Activated T-helper 1 cell treated with Interleukin-2 at 50 U/mL for 16 hours (primary cell): ENCODE measurements at places on chromosomes 1 and 21.

DNA sequence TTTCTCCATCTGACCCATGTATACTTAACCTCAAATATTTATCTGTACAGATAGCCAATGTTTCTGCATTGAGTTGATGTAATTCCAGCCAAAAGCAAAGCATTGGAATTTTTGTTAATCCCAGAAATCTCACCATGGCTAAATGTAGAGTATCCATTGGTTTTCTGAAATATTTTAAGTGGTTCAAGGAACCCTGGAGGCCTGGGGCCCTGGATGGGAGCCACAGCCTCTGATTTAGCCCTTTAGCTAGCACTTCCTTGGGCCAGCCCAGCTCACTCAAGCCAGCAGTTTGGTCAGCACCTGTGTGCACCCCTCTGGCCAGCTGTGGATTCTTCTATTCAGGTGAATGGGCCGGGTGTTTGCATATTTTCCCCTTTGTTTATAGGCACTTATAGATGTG lies 18.8 kb upstream of the EPS8L3 start:
- no peak for DNase-seq

- DNase-seq = no peak
Measured at GRCh38 chr21:35658242-35658641, 402.1 kb downstream of the SETD4 start.

DNA sequence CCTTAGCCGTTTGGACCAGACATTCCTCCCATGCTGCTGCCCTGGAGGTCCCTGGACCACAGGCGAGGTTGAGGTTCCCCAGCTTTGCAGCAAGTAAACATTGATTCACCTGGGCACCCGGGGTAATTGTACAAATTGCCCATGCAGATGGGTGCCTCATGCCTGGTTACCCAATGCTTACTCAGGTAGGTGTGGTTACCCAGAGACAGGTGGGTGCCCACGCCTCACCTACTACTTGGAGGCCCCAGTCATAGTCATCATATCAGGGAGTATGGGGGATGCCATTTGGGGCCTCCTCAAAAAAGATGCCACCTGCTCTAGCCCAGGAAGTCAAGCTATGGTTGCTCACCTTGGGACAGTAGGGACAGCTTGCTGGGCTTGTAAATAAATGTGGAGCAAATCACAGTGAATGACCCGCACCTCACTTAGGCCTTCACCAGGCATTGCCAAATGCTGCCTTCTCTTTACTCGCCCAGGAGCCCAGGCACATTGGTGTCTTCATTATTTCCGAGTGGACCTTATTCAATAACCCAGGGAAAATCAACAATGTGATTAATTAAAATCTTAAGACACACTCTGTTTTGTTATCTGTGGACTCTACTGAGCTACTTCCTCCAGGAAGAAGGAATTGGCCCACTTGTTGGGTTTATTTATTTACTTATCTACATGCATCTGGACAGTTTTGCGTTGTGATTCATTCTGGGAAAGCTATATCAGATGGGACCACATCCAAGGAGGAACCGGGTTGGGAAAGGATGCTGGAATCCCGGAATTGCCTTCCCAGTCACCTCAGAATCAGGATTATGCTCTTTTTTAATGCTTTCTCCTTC lies 35.6 kb upstream of the GRHL3 start:
- no peak for DNase-seq

DNA sequence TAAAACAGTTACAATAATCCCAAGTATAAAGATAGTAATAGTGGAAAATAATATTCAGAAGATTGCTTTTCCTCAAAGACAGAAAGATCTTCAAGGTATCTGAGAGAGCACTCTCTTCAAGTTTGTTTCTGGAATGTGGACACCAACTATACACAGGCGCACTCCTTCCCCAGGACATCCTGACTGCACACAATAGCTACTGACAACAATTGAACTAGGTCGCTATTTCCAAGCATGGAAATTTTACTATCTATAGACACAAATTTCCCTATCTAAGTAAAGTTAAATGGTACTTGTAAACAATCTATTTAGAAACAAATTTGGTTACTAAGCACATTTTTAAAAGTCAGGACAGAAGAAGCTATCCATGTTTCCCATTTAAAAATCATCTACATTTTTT lies 19.1 kb downstream of the ARHGAP29 start:
- no peak for DNase-seq

- no peak for DNase-seq
Measured at GRCh38 chr1:194281376-194281775, 1095.0 kb upstream of the B3GALT2 start.

DNA sequence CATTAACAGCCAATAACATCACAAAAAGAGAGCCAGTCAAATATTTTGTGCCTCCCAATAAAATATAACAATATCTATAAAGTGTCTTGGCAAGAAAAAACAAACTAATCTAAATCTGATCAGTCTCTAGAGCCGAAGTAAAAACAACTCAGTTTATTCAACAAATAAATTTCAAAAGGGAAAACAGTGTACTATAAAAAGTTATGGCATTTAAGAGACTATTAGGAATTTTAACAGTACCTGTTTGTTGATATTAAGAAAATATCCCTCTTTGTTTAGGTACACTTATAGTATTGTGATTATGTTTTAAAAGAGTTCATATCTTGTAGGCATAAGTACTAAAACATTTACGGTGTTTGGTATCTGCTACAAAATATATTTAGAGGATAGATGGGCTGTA lies 36.6 kb upstream of the C1orf53 start:
- DNase-seq = no peak

GRCh38 chr1:38097284-38097898 lies 50.8 kb upstream of the POU3F1 start:
- no peak for DNase-seq

DNA sequence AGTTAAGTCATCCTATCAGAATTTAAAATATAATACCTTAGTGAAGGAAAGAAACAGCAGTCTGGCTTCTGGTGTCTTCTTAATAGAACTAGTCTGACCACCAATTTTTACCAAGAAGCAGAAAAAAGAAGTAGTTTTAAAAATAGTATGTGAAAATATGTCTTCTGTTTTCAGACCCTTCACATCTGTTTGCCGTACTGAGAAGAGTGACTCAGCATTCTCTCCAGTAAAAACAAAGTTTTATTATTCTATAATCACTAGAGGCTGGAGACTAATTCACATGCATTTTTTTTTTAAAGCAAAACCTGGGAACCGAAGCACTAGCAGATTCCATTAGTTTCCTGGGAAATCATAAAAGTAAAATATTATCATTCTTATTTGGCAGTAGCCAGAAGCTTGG lies 163.8 kb downstream of the COL24A1 start:
- DNase-seq = no peak

DNA sequence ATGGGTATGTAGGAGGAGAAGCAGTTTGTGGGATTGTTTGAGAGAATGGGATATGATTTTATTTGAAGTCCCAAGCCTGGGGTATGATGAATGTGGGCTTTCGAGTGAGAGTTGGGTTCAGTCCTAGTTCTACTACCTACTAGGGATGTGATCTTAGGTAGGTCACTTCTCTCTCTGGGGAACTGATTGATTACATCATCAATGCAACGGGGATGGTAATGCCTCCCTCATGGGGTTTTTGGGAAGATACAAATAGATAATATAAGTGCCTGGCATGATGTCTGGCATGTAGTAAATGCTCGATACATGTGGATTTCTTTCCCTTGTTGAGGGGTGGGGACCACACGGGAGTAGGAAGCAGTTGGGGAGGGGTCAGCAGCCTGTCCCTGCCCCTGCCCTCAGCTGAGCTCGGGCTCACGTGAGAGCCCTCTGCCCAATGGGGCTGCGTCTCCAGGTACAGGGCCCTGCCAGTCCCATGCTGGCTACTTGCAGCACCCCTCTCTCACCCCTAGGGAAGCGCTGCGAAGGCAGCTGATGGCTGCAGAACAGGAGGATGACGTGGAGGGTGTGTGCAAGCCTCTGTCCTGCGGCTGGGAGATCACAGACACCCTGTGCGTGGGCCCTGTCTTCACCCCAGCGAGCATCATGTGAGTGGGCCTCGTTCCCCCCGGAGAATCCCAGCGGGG lies 38.7 kb downstream of the AZIN2 start:
- no peak for DNase-seq

- DNase-seq = no peak
Measured at GRCh38 chr1:176017722-176018121, 189.4 kb downstream of the COP1 start.

- DNase-seq = no peak
Measured at GRCh38 chr1:230176871-230177411, 109.9 kb downstream of the GALNT2 start.

DNA sequence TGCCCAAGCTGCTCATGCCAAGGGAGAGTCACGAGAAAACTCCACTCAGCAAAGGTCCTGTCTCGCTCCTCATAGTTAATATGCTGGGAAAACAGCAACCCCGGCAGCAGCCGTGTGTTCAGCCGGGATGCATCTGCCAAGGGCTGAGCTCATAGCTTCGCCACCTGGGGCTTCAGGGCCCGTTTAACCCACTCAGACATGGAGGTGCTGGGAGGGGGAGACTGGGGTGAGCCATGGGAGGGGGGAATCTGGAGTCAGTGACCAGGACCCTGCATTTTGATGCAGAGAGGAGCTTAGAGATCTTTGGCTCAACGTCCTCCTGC lies 283.4 kb downstream of the PTPRU start:
- no peak for DNase-seq

DNA sequence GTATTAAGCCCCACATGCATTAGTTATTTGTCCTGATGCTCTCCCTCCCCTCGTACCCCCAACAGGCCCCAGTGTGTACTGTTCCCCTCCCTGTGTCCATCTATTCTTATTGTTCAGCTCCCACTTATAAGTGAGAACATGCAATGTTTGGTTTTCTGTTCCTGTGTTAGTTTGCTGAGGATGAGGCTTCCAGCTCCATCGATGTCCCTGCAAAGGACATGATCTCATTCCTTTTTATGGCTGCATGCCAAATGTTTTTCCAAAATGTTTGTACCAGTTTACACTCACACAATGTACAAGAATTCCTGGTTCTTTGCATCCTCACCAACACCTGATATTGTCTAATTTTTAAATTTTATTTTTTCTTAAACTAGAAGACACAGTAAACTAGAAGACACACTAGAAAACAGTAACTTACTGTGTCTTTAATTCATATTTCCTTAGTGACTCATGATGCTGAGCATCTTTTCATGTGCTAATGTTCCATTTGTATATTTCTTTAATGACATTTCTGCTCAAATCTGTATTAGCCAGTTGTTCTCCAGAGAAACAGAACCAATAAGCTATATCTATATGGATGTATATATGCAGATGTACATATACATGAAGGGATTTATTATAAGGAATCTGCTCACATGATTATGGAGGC lies 19.4 kb upstream of the USP1 start:
- DNase-seq = no peak

GRCh38 chr21:38377165-38378088 lies 120.6 kb downstream of the KCNJ15 start:
- DNase-seq = no peak

DNA sequence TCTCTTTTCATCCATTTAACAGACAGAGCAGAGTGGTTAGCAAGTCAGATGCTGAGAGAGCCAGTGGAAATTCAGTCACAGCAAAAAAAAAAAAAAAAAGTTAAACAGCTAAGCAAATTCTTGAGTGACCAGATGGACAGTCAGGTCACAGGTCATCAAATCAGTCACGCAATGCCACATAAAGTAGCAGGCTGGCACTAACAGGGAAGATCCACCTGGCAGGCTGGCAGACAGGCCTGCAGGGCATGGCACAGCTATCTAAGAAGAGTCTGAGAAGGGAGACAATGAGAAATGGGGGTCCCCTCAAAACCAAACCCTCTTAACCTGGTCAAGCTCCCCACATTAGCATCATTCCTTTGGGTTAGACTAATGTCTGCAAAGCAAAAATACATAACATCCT lies 371.9 kb downstream of the TTLL7 start:
- DNase-seq = no peak

DNA sequence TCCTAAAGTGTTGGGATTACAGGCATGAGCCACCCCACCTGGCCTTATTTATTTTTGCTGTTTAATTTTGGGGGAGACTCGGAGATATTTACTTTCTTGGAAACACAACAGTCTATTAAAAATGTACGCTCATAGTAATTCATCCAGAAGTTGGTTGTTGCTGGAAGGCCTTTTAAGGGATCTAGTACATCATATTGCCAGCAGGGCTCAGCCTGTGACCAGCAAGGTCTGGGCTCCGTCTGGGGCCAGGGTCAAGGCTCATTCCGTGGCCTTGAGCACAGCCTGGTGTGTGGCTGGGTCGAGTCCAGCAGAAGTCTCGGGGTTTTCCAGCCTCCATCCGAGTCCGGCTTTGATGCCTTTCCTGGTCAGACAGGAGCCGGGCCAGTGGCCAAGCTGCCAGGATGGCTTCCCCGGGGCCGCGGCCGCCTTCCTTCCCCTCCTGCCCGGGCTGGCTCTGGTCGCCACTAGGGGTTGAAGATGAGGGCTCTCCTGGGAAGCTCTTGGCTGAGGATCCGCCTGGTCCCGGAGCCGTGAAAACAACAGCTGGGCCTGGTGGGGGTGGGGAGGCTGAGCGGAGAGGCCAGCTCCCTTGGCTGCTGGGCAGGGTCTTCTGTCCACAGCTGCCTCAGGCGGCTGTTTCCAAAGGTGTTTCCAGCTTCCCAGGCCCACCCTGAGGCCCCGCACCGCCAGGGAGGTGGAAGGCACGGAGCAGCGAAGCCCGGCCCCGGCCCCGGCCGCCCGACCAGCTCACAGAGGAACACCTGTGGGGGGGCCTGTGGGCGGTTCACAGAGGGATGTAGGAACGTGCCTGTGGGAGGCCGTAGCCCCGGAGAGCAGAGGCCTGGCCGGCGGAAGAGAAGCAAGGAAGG lies 5.1 kb upstream of the VWA1 start:
- DNase-seq = no peak

GRCh38 chr1:192627901-192628300 lies 8.0 kb upstream of the RGS13 start:
- DNase-seq = no peak

DNA sequence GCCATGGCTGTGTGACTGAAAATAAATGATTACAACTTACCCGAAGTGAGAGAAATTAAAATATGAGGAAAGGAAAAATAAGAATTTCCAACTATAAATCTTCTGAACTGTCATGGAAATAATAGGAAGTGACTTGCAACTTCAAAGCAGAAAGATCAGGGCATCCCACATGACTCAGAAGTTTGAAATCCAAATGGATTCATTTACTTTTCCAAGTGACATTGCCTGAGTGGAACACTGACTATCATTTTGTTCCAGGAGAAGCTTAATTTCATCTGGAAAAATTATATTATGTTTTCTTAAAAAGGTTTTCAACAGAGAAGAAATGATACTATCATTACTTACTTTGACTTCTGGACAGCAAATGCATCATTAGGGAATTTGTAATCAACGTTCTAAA lies 110.8 kb downstream of the GREM2 start:
- DNase-seq = no peak

DNA sequence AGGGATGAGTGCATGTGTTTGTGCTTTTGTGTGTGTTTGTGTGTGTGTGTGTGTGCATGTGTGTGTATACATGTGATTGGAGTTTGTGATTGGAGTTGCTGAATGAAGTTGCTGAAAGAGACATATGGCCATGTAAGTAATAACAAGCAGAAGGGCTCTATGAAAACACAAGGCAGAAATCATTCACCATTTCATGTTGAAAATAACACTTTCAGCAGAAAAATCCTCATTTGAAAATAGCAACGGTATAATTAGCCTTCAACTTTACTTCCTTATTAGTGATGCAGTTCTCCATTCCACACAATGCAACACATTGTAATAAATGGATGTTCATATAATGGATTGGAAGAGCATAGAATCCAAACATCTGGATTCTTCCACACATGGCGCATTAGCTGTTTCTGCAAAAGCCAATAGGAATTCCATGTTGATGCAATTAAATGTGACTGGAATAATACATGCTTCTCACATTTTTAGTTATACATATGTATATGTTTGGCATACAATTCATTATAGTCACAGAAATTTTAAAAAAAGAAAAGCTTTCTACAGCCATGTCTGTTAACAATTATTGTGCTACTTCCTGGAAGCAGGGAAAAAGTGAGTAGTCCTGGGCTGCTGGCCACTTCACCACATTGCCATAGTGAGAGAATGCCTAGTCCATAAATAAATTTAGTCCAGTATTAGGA lies 538.0 kb downstream of the LTN1 start:
- no peak for DNase-seq
